ENCODE measurements at places on chromosomes 11 and 22.

DNA sequence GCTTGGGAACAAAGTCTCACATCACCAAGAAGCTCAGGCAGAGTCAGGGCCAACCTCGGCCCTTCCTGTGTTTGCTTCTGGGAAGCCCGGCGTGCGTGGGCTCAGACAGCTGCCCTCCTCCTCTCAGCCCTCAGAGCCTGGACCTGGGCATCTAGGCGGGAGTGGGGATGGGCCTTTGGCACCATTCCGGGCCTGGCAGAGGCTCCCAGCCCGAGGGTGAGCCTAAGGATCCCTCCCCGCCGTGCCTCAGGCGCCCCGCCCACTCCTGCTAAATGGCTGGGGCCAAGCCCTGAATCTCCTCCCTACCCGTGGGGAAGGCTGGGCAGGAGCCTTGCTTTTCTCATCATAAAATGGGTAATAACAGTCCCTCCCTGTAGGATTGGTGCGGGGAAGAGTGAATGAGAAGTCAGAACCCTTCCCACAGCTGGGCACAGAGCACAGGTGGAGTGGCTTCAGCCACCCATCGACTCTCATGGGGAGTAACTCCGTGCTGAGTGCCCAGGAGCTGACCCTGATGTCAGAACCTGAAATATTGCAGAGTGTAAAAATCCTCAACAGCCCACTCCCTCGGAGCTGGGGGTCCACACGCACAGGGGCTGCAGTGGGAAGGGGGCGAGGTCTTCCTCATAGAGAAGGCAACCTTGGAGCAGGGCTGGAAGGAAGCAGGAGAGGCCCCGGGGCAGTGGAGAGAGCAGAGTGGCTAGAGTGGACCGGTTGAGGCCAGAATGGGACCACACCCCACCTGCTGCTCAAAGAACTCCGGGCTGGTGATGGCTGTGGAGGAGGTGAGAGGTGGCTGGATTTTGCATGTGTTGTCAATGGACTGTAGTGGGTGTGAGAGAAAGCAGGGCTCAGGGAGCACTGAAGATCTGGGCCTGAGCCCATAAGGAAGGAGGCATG, 18.8 kb upstream of the CDKN1C start:
- no peak for DNase-seq

DNA sequence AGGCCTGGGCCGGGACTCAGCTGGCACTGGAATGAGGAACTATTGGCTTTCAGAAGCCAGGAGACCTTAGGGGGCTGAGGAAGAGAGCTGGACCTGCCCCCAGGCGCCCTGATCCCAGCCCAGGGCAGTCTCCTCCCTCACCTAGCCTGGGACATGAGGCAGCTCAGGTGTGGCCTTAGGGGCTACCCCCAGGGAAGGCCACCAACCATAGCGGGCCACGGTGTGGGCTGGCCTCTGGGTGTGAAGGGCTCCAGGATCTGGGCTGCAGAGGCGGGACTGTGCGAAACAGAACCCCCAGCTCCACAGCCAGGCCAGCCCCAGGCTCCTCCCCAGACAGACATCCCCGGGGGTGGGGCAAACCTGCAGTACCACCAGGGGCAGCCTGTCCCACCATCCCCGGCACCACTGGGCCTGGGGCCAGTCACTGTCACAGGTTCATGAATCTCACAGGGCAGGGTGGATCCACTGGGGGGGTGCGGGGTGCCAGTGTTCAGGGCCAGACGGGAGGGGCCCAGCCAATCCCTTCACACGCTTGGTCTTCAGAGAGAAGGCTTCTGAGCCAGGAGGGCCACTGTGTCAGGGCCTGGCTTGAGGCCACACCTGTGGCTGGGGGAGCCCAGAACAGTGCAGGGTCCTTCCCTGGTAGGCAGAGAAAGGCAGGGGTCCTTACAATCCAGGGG, 3.5 kb downstream of the PLXNB2 start:
- DNase-seq, result no peak

- DNase-seq, result no peak
These were observed 47.5 kb upstream of the E2F8 start for GRCh38 chr11:19288256-19288655.

DNA sequence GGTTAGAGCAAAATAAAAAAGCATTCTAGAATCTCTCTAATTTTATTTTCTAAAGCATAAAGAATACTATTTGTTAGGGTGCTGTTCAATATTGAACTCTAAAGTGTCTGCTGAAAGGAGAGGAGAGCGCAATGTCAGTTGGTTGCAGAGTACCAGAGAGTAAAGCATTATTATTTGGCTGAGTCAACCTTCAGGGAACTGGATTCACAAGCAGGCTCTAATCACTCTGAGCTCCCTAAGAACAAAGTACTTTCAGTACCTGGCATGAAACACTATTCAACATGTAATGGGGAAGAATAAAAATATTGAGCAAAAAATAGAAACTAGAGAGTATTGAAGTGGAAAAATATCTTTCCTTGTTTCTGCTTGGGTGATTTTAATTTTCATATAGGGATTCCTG, 961.0 kb upstream of the CCDC90B start:
- no peak for DNase-seq

GRCh38 chr11:65778431-65778900, 2.3 kb downstream of the AP5B1 start:
- DNase-seq, result no peak

DNA sequence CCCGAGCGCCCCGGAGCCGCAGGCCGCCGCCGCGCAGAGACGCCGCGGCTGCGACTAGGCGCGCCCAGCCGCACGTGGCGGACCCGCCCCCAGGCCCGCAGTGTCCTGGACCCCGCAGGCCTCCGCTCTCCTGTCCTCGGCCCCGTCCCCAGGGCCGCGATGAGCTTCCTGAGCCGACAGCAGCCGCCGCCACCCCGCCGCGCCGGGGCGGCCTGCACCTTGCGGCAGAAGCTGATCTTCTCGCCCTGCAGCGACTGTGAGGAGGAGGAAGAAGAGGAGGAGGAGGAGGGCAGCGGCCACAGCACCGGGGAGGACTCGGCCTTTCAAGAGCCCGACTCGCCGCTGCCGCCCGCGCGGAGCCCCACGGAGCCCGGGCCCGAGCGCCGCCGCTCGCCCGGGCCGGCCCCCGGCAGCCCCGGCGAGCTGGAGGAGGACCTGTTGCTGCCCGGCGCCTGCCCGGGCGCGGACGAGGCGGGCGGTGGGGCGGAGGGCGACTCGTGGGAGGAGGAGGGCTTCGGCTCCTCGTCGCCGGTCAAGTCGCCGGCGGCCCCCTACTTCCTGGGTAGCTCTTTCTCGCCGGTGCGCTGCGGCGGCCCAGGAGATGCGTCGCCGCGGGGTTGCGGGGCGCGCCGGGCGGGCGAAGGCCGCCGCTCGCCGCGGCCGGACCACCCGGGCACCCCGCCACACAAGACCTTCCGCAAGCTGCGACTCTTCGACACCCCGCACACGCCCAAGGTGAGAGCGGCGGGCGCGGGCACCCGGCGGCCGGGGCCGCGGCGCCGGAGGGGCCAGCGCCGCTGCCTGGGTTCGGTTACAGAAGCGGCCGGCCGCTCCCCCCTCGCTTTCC, 528 bp downstream of the WEE1 start:
- no peak for DNase-seq

DNA sequence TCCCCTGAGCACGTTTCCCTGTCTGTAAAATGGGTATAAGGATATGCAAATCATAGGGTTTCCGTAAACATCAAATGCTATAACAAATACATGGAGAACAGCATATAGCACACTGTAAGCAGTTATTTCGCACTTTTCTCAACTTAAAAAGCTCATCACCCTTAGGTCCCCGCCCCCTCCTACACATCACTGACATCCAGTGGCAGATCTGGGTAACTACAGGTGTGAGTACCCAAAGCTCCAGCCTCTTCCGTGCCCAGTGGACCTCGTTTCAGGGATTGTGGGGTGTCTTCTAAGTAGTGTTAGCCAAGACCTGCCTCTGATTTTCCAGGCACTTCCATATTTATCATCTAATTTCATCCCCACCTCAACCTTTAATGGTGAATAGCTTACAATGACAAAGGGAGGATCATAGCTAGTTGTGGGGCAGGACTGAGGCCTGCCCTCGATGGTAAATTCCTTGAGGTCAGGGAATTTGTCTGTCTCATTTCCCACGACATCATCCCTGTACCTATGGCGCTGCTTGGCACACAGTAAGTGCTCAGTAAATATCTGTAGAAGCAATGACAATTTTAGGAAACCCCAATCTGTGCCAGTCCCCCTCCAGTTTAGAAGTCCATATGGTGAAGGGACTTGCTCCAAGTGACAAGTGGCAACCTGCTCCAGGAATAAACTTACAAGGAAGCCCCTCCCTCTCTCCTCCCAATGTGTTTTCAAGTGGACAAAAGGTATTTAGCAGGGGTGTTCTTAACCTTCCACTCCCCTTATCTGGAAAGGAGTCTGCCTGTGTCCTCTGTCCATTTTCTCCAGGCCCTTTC, 340.5 kb downstream of the TENM4 start:
- no peak for DNase-seq

GRCh38 chr11:69138265-69138664, 17.5 kb upstream of the SMIM38 start:
- peak; percentile 30 for DNase-seq

DNA sequence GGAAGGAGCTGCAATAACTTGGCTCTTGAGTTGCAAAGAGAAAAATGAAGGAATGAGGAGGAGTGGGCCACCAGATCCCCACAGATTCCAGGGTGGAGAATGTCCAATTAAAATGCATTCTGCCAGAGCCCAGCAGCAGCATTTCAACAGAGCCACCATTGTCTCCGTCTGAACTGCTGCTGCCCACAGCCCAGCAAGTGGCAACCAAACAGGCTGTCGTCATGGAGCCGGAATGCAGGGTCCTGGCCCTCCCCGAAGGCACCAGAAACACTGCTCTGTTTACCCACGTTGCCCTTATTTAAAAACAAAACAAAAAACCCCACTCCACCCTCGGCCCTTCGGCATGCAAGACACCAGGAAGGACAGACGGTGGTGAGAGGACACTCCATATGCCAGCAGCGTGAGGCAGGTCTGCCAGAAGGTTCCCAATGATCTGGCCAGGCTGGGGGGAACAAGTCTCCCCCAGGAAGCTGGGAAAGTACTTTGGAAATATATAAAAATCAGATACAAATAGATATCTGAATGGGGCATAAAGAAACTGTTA, 32.5 kb downstream of the PLEKHA7 start:
- peak; percentile 97 for DNase-seq

- DNase-seq, result no peak
These were observed 39.7 kb downstream of the IGLL5 start for GRCh38 chr22:22927196-22927887.

GRCh38 chr22:50691521-50691920, 18.9 kb downstream of the SHANK3 start:
- DNase-seq, result peak; percentile 32

DNA sequence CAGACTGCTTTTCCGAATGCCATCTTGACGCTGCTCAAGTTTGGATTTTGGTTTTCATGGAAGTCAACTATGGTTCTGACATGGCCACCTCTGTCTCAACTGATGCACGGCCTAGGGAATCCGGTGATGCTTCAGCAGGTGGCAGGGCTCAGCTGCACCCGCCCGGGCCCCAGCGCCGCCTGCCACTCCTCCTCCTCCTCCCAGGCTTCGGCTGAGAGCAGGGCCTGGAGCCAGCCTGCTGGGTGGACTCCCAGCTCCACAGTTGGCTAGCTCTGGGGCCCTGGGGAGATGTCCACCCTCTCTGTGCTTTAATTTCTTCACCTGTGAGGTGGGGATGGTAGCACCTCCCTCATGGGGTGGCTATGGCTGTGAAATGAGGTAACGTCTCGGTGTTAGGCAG, 20.3 kb upstream of the NFAM1 start:
- DNase-seq, result no peak

DNA sequence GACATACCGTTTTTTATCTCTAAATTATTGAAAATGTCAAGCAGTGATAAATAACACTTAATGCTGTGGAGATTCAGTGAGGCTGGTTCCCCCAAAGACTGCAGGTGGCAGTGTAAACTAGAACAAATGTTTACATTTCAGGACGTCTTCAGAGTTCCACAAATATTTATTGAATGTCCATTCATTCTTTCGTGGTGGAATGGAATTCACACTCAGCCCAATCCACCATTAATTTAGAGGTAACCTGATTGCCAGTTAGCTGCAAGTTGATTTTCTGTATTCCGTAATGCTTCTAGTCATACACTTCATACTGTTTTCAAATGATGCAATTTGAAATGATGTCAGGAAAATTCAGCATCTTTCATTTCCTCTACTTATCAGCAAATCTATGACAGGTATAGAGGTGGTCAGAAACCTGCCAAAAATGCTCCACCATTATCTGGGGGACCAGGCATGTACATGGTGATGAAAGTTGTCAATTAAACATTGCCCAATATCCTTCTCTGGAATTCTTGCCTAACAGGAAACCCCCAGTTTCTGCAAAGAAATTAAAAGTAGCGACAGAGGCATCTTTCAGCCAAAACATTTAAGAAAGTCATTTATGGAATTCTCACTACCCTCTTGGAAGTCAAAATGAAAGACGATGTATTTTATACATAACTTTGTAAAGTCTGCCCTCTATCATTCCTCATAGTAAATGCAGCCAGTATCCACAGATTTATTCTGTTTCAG, 94.3 kb upstream of the BMAL1 start:
- no peak for DNase-seq

GRCh38 chr11:65778901-65779668, 1.7 kb downstream of the AP5B1 start:
- no peak for DNase-seq

- DNase-seq, result no peak
These were observed 21.0 kb upstream of the CHADL start for GRCh38 chr22:41261541-41262249.

GRCh38 chr11:120096369-120097191, 41.3 kb downstream of the TRIM29 start:
- DNase-seq, result no peak

GRCh38 chr22:30426388-30427353, 1.1 kb downstream of the MTFP1 start:
- peak; percentile 79 for DNase-seq

- no peak for DNase-seq
These were observed 39.6 kb downstream of the BCR start for GRCh38 chr22:23219822-23220484.

DNA sequence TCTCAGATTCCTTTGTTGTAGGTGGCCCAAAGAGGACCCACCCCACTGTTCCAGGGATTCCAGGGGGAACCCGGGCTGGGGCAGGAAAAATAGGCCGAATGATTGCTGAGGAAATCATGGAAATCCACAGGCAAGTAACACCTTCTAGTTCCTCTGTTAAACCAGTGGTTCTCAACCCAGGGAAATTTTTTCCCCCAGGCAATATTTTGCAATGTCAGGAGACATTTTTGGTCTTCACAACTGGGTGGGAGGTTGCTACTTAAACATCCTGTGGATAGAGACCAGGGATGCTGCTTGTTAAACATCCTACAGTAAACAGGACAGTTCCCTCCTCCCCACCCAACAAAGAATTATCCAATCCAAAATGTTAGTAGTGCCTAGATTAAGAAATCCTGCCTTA, 84.7 kb downstream of the BTBD10 start:
- no peak for DNase-seq

All from foreskin melanocyte (primary cell).